RKO (cell line): ENCODE measurements at places on chromosomes 11 and 22.

GRCh38 chr11:117906710-117907109 is 22.5 kb downstream of the TMPRSS13 start:
- DNase-seq = no peak

DNA sequence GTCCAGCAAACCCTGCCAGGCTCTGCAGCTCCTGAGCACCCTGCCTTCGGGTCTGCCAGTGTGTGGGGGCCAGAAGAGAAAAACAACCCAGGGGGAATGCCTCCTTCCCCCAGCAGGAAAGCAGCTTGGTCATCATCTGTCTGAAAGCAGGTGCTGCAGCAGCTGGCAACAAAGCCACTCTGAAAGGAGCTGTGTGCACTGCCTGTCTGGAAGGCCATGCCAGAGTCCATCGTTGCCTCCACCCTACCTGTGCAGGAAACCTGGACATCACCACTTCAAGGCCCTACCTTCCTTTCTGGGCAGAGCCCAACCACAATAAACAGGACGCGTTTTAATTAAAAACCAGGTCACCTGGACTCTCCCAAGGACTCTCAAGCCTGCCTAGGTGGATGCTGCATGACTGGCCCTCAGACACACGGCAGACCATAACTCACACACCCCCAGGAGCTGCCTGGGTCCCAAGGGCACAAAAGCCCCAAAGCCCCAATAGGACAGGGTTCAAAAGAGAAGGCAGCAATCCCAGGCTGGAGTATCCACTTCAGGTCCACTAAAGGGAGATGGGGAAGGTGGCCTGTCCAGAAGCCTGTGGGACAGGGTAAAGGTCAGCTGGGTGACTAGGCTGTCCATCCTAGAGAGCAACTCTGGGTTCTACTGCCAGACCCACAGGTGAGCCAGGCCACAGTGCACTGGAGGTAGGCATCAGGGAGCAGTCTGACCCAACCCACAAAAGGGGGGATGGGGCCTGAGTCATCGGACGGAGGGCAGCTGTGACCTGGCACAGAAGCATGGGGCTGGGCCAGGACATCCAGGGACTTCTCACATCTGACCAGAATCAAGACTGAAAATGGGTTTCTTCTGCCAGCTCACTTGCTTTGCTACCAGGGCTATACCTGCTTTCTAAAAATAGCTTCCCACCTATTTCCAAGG is 6.1 kb downstream of the GNB1L start:
- no peak for DNase-seq

- no peak for DNase-seq
Measured at GRCh38 chr11:128238521-128239265, 348.7 kb downstream of the ETS1 start.

DNA sequence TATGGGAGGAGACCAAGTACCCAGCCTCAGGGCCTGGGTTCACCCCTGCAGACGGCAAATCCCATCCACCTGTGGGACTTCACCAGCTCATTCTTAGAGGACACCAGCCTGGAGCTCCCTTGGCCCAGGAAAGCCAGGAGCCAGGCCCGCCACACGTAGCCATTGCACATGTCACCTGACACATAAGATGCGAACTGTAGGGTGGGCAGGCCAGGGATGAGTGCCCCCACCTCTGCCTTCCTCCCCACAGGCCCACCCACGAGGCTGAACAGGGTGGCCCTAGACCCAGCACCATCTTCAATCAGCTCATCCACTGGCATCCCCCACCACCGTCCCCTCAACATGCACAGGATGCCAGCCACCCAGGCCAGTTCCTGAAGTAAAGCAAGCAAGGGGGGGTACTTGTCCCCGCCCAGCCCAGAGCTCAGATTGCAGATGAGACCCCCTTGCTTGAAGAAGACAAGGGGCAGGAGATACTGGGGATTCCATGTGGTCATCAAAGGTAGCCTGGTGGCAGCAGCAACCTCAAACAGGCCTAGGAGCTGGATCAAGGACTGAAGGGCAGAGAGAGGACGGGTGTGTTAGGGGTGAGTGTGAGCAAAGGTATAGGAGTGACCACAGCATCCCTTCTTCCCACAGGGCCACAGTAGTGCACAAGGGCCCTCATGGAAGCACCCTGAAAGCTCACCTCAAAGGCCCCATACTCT is 45.6 kb downstream of the IGLL5 start:
- no peak for DNase-seq

GRCh38 chr11:46675288-46675851 is 25.0 kb downstream of the ARHGAP1 start:
- no peak for DNase-seq

GRCh38 chr11:61969391-61969758 is 1.9 kb upstream of the FTH1 start:
- no peak for DNase-seq

- DNase-seq = peak; percentile 80
Measured at GRCh38 chr22:30425616-30426387, at the start of gene MTFP1. TSS of gene MTFP1 (plus strand) at chr22:30425768. CDS start at chr22:30425880, 112 bp downstream.

DNA sequence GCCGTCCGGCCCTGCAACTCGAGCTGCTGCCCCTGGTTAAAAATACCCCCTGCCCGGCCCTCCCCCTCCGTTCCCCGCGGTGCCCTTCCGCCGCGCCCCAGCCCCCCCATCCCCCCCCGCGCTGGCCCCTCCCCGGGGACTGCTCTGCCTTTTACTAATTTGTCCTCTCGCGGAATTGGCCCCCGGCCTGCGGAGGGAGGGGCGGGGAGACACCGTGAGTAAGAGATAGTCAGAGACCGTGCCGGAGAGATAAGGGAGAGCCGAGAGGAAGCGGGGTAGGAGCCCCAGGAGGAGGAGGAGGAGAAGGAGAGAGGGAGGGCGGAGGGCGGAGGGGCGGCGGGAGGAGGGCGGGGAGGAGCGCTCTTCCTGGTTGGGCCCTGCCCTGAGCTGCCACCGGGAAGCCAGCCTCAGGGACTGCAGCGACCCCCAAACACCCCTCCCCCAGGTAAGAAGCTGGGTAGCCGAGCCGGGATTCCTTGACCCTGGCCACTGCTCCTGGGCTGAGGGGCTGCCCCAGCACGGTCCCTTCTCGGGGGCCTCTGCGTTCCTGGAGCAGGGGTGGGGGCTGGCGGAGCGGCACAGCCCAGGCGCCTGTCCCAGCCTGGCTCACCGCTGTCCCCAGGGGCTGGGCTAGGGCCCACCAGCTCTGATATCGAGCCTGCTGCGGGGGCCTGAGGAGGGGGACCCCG is at the start of gene CAPN1:
Gene CAPN1, plus strand, starts transcription at position 360 of the 689 bp plus-strand sequence. CDS start 774 bp downstream, outside the sequence.
- DNase-seq = peak; percentile 96

DNA sequence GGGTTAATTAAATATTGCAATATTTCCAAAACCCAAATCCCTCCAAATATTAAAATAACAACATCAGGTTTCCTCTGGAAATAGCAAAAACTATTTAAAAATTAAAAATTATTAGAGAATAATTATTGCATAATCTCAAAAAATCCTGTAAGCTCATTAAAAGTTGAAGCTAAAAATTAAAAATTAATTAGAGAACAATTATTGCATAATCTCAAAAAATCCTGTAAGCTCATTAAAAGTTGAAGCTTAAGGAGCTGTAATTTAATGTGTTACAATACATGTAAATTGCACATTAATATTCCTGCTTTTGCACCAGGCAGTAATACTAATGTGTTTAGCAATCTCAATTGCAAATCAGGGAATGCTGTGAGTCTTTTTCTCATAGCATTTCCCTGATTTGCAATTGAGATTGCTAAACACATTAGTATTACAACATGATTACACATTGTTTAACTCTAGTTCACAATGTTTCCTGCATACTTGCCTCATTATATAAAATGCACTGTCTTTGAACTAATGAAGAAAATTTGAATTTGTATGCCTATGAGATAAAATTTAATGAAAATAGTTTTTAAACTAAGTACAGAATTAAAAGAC is 247.7 kb downstream of the GUCY1A2 start:
- no peak for DNase-seq
